Mammary epithelial cell (primary cell): ENCODE measurements at places on chromosomes 13 and 19.

- no peak for DNase-seq
Observed at GRCh38 chr13:42028113-42028799, 20.2 kb upstream of the DGKH start.

DNA sequence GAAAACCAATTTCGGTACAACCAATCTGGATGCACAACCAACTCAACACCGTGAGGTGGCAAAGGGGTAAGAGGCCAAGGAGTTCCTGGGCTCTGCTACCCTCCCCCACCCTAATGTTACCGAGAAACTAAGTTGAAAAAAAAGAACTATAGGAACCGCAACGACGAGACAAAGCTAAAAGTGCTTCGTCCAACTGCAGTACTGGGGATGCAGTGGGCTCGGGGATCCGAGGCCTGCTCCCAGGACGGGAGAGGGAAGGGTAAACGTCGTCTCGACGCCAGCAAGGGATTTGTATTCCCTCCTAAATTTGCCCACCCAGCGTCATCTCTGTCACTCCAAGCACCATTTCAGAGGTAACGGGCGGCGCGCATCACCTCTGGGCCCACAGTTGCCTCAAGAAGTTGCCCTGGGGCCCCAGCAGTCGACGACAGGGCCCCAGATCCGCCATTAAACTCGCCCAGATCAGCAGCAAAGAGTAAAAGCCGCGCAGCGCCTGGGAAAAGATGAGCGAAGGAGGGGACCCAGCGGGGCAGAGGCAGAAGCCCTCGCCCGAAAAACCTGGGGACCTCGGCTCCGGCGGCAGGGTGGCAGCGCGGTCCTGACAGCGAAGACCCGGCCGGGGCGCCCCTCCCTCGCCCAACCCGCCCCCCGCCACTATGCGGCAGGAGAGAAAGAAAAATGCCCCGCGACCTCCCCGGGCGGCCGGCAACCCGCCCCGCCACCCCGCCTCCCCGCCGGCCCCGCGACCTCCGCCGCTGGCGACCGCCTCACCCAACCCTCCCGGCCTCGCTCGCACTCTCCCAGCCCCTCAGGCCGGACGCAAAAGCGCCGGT is 752 bp downstream of the ZMYM5 start:
- peak; percentile 46 for DNase-seq

DNA sequence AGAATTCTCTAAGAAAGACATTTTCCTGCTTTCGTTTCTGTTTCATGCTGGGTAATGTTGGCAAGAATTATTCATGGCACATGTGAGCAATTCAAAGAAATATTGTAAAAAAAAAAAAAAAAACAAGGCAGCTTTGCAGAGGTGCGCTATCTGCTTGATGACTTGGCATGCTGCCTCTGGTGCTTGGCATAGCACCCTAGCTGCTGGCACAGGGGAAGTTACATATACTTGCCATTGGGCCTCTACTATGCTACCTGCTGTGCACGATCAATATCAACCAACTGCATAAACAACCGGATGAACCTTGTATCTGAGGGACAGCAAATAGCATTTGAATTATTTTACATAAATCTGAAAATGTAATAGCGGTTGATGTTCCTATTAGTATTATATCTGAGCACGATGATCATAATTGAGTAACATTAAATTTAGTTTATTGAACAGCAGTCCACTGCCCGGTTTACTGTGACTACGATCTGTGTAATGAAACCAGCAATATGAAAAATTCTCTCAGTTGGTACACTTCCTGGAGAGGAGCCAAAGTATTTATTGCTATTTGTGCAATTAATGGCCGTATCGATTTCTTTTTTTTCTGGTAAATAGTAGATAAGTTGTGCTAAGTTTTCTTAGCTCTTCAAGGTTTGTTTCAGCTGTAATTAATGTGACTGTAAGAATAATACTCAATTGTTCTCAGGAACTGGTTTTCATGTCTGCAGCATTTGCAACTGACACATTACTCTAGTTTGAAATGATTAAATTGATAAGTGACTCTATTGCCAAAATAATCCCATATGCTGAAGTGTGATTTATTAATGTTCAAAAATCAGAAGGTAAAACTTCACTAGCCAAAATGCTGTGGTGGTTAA is 717.3 kb downstream of the DACH1 start:
- no peak for DNase-seq

- DNase-seq, result no peak
Observed at GRCh38 chr13:93589788-93590187, 363.2 kb downstream of the GPC6 start.

- DNase-seq, result no peak
Observed at GRCh38 chr13:105735281-105735680, 800.2 kb downstream of the EFNB2 start.

- DNase-seq, result no peak
Observed at GRCh38 chr19:10049626-10050025, 36.3 kb downstream of the RDH8 start.
